ENCODE measurements at places on chromosomes 6 and 20.

GRCh38 chr20:61280217-61280980, 28.3 kb downstream of the CDH4 start:
- no peak for DNase-seq

GRCh38 chr20:54180931-54181330, 7.1 kb upstream of the CYP24A1 start:
- DNase-seq: no peak

- DNase-seq: no peak
These were observed 932.0 kb downstream of the C6orf118 start for GRCh38 chr6:164377348-164377918.

- no peak for DNase-seq
These were observed 243.9 kb downstream of the DLL1 start for GRCh38 chr6:170046791-170047626.

GRCh38 chr6:621931-622330, 35.0 kb downstream of the HUS1B start:
- DNase-seq: no peak

DNA sequence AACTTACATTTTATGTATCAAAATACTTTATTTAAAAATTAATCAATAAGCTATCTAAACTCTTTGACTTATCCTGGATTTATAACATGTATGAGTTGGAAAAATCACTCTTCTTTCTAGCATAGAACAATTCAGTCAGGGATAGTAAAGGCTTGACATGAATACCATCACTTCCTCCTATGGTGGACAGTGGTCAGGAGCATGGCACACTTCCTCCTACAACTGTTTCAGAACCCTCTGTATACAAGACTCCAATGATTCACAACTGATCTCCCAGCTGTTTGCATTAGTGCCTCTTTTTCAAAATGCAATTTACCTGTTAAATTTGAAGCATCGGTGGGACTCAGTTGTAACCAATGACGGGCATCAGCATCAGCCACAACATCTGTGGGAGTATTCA, 129.7 kb downstream of the RALGAPA2 start:
- DNase-seq: no peak

DNA sequence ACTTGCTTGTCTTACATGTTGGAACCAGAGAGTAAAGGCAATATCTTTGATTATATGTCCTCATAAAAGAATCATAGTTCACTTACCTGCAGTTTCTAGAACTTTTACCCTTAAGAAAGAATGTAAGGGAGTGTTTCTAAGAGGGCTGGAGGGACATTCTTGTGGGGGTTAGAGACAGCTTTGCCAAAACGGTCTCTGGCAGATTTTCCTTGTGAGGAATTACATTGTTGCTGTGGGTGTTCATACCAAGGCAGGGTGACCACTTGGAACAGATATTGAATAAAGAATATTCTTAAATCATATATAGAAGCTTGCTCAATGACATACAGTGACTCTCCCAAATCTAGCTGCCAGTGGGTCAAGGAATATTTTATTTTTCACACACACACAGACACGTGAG, 517.6 kb upstream of the SOX4 start:
- DNase-seq: no peak

GRCh38 chr6:169722362-169723199, 1.7 kb downstream of the PHF10 start:
- DNase-seq: no peak

GRCh38 chr6:106156863-106157262, 70.7 kb downstream of the PRDM1 start:
- no peak for DNase-seq

DNA sequence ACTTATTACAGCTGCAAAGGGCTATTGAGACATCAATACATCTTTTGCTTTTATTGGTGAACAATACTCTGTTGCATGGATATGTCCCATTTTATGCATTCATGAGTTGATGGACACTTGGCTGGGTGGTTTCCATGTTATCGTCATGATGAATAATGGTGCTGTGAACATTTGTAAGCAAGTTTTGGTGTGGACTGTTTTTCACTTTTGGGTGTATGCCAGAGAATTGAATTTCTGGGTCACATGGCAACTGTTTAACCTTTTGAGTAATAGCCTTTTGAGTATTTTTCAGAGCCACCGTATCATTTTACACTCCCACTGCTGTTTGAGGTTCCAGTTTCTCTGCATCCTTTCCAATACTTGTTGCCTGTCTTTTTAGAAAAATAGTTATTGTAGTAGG, 107.0 kb downstream of the JARID2 start:
- DNase-seq: no peak

- no peak for DNase-seq
These were observed 19.8 kb downstream of the GMPR start for GRCh38 chr6:16257999-16258708.

DNA sequence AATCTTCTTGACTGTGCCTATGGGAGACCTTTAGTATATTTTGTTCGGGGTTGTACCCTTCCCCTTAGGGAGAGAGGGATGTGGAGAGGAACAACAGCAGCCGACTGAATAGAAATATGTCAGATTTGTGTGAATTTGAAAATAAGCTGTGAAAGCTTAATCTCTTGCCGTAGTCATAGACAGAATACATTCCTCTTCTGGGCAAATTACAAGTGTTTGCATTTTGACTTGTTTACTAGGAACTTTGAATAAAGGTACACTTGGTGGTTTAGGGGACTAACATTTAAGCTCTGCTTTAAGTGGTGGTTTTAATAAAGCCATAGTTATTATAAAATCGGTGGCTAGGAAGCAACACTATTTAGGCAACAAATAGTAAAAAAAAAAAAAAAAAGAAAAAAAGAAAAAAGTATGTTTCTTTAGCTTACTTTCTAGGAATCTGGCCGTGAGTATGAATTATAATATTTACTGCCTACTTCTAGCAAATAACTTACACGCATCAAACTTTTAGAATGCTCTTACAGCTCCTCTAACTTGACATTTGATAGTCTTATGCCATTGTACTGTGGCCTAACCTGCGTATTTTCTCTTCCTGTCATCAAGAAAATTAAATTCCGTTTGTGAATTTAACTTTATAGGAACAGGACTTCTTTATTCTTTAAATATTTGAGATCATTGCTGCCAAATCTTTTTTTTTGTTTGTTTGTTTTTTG, 65.1 kb downstream of the ZBTB2 start:
- no peak for DNase-seq

- DNase-seq: no peak
These were observed 368.6 kb downstream of the CDH26 start for GRCh38 chr20:60326821-60327220.

GRCh38 chr6:155325700-155326516, 11.6 kb upstream of the TFB1M start:
- no peak for DNase-seq

GRCh38 chr20:37259865-37260264, 1.7 kb downstream of the GHRH start:
- no peak for DNase-seq

- DNase-seq: no peak
These were observed 186.5 kb downstream of the MAFB start for GRCh38 chr20:40502576-40502975.

- DNase-seq: no peak
These were observed 2.0 kb downstream of the SRXN1 start for GRCh38 chr20:650954-651353.

DNA sequence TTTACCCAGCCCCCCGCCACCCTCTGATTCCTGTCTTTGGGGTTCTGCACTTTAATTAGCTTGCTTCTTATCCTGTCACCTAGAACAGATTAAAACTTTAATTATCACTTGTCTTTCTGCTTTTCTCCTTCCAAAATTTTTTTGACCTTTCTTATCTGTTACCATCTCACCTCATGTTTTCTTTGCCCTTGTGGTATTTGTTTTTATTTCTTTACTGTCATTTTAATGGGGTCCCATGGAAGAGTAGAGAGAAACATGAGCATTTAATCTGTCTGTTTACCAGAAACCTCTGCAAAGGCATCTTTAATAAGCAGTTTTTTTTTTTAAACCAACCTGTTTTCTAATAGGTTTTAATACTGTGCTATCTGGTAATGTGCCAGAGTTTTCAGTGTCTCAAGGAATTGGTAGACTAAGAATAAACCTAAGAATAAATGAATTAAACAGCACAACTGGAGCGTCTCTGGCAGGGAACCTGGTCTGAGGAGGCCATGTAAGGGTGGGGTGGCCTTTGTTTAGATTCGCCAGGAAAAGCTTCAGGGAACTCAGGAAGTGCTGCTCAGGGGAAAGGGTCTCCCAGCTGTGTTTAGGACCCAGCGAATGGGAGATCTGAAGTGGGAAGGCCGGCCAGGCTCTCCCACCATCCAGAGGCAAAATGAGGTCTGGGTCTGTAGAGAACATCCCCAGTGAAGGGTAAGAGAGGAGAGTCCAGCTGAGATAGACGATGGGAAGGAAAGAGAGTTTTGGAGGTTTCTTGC, 69.8 kb downstream of the ARID1B start:
- DNase-seq: no peak

- no peak for DNase-seq
These were observed 27.1 kb upstream of the SYNCRIP start for GRCh38 chr6:85669735-85670194.

- DNase-seq: peak; percentile 37
These were observed 330.0 kb downstream of the ZFAND3 start for GRCh38 chr6:38149531-38149930.

DNA sequence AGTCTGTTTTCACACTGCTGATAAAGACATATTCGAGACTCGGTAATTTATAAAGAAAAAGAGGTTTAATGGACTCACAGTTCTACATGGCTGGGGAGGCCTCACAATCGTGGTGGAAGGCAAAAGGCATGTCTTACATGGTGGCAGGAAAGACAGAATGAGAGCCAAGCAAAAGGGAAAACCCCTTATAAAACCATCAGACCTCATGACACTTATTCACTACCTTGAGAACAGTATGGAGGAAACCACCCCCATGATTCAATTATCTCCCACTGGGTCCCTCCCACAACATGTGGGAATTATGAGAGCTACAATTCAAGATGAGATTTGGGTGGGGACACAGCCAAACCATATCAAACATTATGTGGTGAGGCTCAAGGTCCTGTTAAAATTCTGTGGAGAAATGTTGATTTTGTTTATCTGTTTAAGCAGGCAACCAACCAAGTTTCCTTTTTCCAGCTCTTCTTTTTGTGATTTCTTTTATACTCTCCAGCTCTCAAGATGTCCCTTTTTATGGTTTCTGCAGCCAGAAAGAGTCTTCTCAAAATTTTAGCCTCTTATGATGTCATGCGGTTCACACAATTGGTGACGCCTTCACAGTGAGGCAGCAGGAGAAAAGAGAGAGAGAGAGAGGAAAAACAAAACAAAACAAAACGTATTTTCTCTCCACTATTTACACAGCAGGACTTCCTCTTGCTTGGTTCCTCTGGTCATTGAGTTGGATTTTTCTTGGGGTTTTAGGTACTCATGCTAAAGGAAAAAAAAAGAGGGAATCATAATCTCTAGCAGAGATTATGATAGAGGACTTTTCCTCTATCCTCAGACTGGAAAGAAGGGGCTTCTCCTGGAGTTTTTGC, 18.0 kb downstream of the AIG1 start:
- DNase-seq: no peak

GRCh38 chr6:49556429-49556837, 6.0 kb downstream of the C6orf141 start:
- DNase-seq: no peak

- no peak for DNase-seq
These were observed 208.3 kb downstream of the TASP1 start for GRCh38 chr20:13430346-13431002.

DNA sequence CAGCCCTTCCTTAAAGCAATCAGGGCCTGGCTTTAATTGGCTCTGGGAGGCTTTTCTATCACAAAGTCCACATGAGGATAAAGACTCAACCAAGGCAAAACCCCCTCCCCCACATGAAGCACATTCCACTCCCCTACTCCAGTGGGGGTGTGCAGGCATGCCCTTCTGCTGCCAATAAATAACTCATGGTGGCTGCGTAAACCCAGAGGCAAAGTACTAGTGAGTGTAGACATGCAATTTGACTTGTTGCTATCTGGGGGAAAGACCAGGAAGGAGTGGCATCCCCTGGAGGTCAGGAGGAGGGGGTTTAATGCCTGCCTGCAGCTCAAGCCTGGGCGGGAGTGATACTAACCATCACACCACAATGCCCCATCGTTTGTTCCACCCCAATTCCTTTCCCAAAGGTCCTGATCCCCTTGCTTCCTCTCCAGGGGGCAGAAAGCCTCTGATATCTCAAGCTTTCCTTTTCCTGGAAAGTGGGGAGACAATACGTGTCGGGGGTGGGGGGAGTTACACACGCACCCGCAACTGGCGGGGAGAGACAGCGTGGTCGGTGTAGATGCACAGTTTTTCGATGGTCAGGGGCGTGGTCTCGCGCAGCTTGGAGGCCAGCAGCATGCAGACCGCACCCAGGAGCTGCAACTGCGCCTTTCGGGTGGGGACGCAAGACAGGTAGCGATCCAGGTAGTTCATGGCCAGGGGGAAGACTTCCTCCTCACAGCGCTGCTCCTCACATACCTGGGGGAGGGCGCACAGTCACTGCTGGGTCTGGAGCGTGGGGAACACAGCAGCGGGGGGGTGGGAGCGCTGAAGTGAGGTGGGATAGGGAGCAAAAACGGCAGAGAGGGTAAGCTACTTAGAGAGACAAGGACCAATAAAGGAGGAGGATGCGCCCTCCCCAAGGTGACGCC, 1.5 kb downstream of the CCND3 start:
- DNase-seq: peak; percentile 39
